GF-D8 (cell line): ENCODE measurements at places on chromosomes 16 and 17.

DNA sequence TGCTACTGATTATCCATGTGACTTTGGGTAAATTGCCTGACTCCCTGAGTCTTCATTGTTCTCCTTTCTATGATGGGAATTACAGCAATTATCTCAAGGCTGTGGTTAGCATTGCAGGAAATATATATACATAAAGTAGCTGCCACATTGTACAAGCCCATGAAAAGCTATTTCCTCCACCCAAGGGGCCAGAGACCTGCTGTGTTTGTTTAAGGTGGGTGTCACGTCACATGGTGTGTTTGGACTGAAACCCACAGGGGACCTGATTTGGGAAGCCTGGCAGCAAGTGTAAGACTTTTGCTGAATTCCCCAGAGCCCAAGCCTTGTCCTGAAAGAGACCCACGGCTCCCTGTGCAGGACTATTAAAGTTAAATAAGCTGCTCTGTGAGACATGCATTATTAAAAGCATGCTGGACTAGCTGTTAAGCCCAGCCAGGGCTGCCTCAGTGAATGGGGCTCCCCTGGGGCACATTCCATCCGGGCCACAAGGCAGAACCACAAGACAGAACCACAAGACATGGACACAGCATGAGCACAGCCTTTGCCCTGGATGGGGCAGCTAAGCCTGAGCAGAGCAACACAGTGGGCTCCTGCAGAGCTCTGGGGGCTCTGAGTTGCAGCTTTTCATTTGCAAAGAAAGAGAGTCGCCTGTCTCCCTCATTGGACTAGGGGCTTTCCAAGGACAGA is 148.9 kb downstream of the SPACA3 start:
- DNase-seq: no peak

DNA sequence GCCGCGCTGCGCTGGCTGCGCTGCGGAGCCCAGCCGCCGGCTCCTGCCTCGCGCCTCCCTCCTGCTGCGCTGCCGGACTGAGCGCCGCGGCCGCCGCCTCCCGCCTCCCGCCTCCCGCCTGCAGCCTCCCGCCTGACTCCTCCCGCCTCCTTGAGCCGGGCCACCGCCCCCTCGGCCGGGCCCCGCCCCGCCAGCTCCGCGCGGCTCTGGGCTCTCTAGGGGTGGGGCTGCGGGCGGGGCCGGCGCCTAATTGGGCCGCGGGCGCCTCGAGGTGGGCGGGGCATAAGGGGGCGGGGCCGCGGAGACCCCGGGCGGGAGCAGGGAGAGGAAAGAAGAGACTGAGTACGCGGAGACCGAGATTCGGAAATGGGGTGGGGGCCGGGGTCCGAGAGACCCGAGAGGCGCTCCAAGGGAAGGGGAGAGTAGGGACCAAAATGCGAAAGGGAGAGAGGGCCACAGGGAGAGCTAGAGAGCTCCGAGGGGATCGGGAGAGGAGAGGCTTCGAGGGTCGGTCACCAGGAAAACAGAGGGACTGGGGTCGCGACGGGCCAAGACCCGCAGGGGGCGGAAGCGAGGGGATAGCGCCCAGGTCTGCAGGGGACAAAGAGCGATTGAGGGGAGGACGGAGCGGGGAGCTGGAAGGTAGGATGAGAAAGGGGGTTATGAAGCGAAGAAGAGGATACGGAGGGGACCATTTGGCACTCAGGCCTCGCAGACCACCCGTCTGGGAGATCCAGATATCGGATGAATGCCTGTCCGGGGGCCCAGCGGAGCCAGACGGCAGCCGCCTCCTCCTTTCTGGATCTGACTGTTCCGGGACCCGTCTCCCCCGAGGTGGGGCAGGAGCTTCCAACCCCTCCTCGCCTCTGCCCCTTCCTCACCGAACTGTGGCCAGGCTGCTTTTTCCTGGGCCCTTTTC is at the start of gene C1QL1:
Gene C1QL1 (minus strand): TSS at position 79 of the 919 bp plus-strand sequence. CDS start 255 bp downstream, outside the sequence.
- DNase-seq: peak; percentile 39

DNA sequence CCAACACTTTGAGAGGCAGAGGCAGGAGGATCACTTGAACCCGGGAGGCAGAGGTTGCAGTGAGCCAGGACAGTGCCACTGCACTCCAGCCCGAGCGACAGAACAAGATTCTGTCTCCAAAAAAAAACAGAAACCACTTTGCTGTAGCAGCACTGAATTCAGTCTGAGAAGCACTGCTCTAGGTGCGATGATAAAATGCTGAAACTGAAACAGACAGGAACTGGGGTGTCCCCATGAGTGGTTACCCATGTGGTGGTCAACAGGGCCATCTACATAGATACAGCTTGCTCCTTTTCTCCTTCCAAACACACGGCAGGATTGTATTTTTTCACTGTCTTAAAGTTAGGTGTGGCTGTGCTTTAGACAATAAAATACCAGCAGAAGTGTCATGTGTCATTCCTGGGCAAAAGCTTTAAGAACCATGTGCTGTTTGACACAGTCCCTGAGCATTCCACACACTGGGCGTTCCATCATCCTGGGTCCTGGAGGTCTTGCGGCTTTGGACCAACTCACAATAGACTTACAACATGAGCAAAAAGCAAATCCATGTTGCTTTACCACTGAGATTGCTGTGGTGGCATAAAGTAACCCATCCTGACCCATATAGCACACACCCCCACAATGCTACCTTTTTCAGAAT is 11.5 kb downstream of the GAS7 start:
- DNase-seq: no peak

DNA sequence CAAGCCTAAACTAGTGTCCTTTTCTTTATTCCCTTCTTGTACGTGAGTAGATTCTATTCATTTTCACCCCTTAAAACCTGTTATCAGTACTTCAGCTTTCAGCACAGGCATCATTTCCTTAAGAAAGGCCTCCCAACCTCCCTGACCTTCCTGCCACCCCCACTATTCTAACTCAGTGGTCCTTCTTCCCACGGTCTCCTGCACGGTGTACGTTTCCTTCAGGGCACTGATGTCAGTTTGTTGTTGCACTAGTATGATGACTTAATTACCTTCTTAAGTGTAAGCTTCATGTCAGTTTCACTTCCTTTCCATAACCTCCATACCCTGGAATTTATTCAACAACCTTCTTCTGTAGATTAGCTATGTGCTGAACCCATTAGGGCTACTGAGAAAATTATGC is 484.2 kb downstream of the HS3ST4 start:
- DNase-seq: no peak

GRCh38 chr17:21296097-21297025 is 11.8 kb downstream of the MAP2K3 start:
- DNase-seq: no peak

DNA sequence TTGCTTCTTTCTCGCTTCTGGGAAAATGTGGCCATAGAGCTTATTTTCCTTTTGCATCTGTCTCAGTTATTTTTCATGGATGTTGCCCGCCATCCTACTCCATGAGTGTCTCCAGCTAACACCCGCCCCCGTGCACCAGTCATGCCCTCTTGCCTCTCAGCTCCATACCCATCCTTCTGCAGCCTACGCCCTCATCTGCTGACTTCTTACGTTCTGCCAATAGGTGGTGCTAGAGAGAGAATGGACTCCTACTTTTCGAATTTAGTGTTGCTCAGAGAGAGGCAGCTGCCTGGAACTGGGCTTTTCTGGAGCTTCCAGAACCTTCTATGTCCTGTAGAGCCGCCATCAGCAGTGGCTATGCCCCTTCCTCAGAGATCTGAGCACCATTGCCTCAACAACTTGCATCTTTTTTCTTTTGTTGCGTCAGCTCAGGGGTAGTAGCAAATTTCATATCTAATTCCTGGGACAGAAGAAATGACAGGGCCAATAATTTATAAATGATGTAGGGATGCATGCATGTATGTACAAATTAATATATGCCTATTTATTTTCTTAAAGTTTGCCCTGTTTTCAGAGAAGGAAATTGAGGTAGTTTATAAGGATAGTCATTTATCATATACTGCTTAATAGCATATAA is 119.7 kb upstream of the MYOCD start:
- no peak for DNase-seq

- no peak for DNase-seq
These were observed 29.4 kb downstream of the KATNIP start for GRCh38 chr16:27579087-27579980.

- DNase-seq: peak; percentile 77
These were observed 73.1 kb upstream of the TANC2 start for GRCh38 chr17:62892870-62893338.

DNA sequence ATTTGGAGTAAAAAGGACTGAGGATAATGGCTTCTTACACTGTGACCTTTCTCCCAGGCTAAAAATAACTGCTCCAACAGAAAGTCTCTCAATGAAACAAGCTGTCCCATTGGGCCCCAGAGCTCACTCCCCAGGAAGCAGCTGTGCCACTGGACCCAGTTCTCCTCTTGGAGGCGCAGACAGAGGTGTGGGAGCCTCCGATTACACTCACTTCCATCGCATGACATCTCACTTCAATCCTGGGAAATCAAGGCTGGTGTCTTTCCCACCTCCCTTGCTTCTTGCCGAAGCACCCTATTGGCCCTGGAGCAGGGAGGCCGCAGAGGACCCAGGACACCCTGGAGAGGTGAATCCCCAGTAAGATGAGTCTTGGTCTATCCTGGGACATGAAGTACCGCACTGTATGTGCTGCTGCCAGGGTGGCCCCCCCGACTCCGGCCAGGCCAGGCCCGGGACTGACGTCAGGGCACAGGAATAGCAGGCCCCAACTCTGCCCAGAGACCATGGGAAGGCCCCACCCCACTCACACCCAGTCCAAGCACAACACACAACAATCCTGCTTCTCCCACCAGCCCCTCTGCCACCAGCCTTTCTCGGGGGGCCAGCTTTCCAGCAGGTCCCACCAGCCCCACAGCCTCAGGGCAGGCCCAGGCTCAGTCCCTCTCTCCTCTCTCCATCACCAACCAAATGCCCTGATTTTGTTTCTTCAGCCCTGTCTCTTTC is 29.5 kb downstream of the SRL start:
- no peak for DNase-seq

DNA sequence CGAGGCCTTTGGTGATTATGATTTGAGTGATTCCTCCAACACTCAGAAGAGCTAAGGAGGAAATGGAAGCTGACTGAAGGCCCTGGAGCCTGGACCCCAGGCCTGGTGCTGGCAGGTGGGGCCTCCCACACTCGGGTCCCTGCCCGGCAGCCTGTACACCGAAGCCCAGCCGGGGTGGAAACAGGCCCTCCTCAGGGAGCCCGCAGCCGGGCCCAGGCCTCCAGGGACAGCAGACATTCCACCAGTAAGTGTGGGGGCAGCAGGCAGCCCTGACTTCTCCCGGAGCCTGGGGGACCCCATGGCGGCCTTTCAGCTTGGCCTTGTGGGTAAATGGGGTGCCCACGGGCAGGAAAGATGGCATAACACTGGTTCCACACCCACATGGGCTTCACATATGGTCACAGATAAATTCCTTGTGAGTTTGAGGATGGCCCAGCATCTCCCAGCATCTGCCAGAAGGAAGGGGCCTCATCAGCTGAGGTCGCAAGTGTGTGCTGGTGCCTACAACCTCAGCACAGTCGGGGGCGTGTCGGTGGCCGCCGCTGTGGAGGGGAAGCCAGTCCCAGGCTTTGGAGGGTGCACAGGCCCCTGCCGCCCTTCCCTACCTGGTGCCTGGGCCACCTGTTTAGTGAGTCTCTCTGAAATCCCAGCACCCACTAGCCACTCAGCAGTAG is 29.2 kb upstream of the SLC38A10 start:
- no peak for DNase-seq

DNA sequence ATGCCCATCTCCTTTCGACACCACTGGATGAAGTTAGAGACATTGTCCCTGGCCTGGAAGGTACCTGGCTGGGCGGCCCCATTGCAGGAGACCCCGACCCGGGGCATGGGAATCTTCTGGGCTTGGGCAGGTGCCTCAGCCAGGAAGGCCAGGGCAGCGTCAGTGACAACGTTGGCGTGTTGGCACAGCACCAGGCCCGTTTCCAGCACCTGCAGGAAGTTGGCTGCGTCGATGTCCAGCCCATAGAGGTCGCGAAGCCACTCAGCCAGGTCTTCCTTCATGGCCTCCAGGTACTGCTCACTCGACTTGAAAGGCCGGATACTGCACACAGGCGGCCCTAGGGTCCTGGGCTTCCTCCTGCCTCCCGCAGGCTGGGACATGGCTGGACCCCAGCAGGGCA is 568 bp downstream of the GAS2L2 start:
- no peak for DNase-seq

DNA sequence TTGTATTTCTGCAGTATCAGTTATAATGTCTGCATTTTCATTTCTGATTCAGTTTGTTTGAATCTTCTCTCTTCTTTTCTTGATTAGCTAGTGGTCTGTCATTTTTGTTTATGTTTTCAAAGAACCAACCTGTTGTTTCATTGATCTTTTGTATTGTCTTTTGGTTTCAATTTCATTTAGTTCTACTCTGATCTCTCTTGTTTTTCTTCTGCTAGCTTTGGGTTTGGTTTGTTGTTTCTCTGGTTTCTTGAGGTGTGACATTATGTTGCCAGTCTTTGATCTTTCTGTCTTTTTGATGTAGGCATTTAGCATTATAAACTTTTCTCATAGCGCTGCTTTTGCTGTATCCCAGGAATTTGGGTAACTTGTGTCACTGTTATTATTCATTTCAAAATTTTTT is 107.2 kb downstream of the PHKB start:
- no peak for DNase-seq

DNA sequence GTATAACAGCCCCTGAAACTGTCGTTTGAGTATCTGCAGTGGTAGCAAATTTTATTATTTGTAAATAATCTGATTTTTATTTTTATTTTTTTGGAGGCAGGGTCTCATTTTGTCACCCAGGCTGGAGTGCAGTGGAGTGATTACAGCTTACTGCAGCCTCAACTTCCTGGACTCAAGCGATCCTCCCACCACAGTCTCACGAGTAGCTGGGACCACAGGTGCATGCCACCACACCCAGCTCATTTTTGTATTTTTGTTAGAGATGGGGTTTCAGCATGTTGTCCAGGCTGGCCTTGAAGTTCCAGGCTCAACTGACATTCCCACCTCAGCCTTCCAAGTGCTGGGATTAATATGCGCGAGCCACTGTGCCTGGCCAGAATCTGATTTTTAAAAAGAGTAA is 2.8 kb downstream of the NDEL1 start:
- DNase-seq: no peak

- DNase-seq: no peak
These were observed 172.1 kb downstream of the RBFOX3 start for GRCh38 chr17:79438546-79439334.

DNA sequence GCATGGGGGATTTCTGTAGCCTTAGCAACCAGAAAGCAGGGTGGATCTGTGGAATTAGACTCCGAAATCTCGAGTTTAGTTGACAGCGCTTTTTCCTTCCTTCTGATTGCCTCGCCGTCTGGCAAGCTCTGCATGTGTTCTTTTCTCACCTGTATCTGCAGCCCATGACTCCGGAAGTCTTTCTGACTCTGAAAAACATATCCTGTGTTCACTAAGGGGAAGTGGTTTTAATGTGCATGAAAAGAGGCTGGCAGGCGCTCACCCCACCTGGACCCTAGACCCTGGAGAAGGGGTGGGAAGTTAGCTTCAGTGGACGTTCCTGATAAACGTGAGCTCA is 158.5 kb downstream of the RPTOR start:
- no peak for DNase-seq

- DNase-seq: no peak
These were observed 3.5 kb upstream of the CLEC10A start for GRCh38 chr17:7083592-7083991.

GRCh38 chr17:81287741-81288430 is 7.2 kb downstream of the SLC38A10 start:
- DNase-seq: peak; percentile 3
